IMR-90 (cell line): ENCODE measurements at places on chromosomes 2 and 18.

GRCh38 chr2:148721991-148722777, 77.6 kb downstream of the EPC2 start:
- DNase-seq, result peak; percentile 24

DNA sequence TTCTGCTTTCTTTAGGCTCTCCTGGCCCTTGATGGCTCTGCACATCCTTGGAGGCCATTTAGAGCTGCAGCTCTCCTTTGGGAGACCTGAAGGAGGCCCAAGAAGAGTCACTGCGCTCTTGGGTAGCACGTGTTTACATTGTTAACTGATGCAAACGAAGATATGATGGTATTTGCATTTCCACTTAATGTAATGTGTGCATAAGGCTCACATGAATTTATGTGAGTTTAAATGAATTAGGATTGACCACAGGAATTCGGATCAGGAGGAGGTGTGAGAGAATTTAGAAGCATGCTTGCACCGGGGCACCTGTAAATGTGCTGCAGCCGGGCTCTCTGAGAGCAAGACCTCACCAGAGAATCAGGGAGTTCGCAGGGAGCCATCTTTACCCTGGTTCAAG, 7.5 kb downstream of the SH3RF3 start:
- DNase-seq, result no peak

GRCh38 chr2:77633601-77634000, 111.4 kb upstream of the LRRTM4 start:
- no peak for DNase-seq

- no peak for DNase-seq
Observed at GRCh38 chr2:240326886-240327285, 108.6 kb upstream of the GPC1 start.

GRCh38 chr2:130767408-130767775, 12.1 kb downstream of the AMER3 start:
- no peak for DNase-seq

- DNase-seq, result no peak
Observed at GRCh38 chr2:239917957-239918481, 107.1 kb downstream of the NDUFA10 start.

- peak; percentile 9 for DNase-seq
Observed at GRCh38 chr2:101140978-101141655, 10.1 kb downstream of the TBC1D8 start.

GRCh38 chr2:208671284-208671683, 264.7 kb downstream of the PTH2R start:
- DNase-seq, result no peak

GRCh38 chr2:70340761-70341476, 39.1 kb upstream of the FAM136A start:
- DNase-seq, result peak; percentile 26

DNA sequence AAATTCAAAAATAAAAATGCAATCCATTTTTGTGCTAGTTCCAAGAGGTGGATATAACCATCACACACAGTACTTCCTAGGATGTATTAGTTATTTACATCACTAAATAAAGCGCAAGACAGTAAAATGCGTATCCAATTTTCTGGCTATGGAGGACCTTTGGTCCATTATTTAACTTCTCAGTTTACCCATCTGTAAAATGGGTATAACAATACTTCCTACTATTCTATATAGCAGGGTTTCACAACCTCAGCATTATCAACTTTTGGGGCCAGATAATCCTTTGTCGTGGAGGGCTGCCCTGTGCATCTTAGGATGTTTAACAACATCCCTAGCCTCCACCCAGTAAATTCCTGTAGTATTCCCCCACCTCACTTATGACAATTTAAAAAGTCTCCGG, 275.1 kb upstream of the PKDCC start:
- DNase-seq, result no peak

DNA sequence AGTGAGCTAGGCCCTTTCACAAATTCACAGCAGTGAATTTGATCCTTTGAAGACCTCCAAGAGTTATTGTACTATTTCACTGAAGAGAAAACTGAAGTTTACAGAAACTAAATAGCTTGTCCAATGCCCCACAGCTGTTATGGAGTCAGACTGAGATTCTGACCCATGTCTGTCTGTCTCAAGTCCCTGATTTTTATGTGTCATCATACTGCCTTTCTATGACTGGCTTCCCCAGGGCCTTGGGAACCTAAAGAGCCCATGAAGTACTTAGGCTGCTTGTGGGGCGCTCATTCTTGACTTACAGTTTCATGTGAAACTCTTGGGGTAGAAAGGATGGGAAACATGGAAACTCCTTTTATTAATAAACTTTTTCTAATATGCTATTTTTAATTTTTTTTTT, 107.7 kb downstream of the ATL2 start:
- peak; percentile 23 for DNase-seq

DNA sequence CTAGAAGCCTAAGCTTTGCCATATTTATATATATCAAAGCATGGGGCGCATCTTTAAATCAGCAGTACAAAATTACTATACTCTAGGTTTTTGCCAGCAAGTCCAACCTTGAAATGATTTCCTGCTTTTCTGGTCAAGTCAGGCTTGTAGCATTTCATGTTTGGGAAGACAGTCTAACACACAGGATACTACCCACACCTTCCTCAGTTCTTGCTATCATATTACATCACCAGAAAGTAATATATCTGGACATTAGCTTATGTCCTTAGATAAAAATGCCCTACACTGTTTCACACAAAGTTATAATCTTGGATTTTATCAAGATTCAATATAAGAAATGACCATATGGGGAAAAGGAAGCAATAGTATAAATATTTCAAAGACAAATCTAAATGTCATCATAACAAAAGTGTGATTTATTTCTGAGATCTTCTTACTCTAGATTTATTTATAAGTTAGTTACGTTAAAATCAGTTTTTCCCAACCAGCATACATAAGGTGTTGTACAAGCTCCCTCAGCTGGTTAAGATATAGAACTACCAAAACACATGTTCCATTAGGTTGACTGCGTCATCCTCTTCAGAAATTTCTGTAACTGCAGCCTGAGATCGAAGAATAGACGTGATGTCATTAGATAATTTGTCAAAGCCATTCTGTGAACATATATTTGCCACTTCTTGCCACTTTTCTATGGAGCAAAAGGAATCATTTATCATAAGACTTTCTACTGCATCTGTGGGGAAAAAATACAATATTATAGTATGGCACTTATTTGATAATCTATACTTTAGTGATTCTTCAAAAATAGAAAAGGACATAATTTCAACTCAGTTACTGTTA, 56.6 kb downstream of the CLHC1 start:
- DNase-seq, result peak; percentile 87

GRCh38 chr18:4430836-4431235, 24.3 kb downstream of the DLGAP1 start:
- no peak for DNase-seq

- DNase-seq, result no peak
Observed at GRCh38 chr2:155842103-155842502, 490.4 kb downstream of the NR4A2 start.

DNA sequence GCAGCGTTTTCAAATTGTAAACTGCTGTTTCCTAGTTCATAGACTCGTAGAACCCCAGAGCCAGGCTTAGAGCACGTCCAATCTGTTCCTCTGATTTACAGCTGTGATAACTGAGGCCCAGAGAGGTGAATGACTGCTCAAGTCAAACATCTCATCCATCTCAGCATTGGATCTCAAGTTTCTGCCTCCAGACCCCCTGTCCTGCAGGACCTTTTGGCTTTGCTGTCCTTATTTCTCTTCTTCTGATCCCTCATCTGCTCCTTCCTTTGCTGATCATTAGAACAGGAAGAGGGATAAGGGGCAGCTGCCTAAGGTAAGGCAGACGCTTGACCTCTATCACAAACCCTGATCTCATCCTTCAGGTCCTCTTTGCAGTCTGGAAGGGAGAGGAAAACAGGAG, 58.5 kb upstream of the CREB1 start:
- no peak for DNase-seq

DNA sequence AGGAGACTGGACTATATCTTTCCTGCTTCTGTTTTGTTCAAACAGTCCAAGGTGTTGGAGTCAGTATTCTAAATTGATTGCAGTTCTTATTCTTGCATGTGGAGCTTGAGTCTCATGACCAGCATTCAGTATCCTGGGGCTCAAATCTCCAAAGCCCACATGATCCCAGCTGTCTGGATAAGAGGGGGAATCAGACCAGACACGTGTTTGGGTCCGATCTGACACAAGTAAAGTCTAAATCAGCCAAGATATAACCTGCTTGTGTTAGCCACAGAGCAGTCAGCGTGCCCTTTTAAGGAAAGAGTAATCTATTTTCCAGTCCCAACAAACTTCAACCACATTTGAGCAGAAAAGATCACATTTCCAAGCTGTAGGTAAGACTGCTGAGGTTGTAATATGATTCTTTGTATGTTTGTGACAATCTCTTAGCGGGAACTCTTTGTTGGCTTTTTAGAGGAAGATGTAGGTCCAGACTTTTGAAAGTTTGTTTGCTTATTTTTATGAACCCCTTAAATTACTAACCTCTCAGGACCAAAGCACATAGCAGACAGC, 334.6 kb downstream of the SLC4A3 start:
- DNase-seq, result no peak

DNA sequence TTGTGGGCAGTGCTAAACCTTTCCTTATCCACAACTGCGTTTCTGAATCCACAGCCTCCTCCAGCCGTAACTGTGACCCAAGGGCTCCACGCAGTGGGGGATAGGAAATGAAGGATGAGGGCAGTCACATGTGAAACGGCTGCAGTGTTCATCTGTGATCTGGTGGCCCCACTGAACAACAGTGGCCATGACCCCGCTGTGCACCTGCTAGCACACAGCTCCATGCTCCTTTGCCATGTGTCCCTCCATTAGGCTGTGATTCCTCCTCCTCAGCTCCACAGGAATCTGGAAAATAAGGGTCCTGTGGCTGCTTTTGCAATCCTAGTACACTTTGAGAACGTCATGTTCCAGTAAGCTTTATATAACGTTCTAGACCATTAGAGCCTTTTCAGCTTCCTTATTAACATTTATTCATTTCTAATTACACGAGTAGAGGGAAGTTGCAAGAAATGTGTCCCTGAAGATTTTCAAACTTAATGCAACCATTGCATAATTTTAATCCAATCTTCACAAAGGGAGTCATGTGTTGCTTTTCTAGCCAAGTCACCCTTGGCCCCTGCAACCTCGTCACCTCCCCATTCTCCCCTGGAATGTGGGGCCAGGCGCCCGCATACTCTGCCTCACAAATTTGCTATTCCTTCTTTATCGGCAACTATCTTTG, 7.1 kb upstream of the NAPG start:
- DNase-seq, result peak; percentile 36

DNA sequence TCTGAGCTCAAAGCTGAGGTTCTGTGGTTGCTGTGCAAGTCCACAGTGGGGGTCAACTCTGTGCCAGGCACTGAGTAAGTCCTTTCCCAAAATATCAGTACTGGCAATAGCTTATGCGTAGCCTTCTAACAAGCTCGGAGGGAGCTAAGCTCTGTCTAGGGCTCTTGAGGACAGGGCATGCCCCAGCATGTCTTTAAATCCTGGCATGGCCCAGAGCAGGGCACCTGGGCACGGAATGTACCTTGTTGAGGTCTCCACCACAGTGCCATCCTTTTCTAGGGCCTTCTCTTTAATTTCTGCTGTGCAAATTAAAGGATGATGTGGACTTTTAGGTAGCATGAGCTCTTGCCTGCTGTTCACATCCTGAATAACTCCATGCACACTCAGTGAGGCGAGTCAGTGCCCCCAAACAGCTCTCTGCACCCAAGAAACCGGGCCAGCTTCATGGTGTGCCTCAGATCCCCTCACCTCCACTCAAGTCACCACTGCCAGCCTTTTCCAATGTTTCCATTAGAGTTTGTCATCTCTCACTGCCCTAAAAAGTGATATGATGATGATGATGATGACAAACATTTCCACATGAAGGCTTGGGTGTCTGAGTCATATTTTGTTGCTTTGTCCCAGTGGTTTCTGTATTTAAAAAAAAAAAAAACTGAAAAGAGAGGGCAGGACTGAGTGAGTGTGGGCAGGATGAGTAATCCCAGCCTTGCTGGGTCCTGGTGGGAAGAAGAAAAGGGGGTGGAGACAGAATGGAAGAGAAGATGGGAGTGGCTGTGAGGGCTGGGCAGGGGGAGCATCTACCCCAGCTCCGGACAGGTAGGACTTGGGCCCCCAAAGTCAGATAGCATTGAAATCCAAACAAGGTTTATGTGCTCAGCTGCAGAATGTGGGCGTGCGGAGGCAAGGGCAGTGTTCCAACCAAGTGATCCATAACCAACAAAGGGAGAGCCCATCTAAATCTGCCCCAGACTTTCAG, 78.9 kb downstream of the ZBTB7C start:
- DNase-seq, result peak; percentile 69

DNA sequence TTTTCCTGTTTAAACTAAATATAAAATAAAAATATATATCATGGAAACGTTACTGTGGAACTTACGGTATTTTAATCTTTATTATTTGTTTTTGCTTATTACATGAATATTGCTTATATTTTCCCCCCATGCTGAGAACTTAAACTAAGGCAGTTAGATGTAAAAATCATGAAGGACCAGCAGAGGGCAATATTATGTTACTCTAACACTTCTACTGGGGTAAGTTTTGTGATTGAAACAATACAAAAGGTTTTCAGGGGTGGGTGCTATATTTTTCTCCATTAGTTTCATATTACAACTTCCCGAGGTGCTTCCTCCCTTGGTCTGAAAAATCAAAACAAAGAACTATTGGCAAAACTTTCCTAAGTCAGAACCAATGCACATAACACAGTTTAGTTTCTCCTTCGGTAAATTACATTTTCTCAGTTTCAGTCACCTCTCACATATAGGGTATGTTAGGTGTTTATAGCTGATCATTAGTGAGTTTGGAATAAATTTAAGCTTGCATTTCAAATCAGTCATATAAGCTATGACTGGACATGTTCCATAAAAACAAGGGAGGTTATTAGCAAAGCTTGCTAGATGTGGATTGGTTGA, 54.8 kb downstream of the ZNF407 start:
- DNase-seq, result peak; percentile 66
